ENCODE measurements at places on chromosomes 5 and 9.

- DNase-seq, result no peak
- H3K36me3 ChIP-seq, result peaks cover 62% of the 10 kb centered on the region
- H3K4me1 ChIP-seq, result no peaks in the 10 kb centered on the region
Measured at GRCh38 chr9:5735072-5735471, 97.8 kb downstream of the ERMP1 start.

- no peak overlapping the region for H3K27ac ChIP-seq
- DNase-seq, result no peak
- H3K36me3 ChIP-seq, result no peaks in the 10 kb centered on the region
- no peaks in the 10 kb centered on the region for H3K4me1 ChIP-seq
- no peaks in the 10 kb centered on the region for H3K27me3 ChIP-seq
- H3K4me3 ChIP-seq, result no peak overlapping the region
Measured at GRCh38 chr5:83553000-83553486, 81.5 kb downstream of the VCAN start.

DNA sequence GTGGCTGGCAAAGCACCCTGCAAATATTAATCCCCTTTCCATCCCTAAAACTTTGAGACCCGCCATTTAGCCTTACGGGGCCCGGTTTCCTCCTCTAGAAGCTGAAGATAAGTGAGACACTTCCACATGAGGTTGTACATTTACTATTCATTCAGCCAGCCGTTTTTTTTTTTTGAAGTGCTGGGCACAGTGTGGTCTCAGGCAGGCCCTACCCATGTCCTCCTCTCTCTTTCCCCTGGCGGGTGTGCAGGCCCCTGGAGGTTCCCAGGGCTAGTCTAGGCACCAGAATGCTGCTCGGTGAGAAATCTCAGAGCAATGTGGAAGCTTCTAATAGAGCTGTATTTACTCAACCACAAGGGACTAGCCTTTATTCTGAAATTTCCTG is 107.4 kb upstream of the LARP1 start:
- peak overlapping the region; percentile 83 for H3K4me3 ChIP-seq
- peaks cover 17% of the 10 kb centered on the region for H3K4me1 ChIP-seq
- H3K27ac ChIP-seq, result peak overlapping the region; percentile 93
- DNase-seq, result no peak
- no peaks in the 10 kb centered on the region for H3K36me3 ChIP-seq

DNA sequence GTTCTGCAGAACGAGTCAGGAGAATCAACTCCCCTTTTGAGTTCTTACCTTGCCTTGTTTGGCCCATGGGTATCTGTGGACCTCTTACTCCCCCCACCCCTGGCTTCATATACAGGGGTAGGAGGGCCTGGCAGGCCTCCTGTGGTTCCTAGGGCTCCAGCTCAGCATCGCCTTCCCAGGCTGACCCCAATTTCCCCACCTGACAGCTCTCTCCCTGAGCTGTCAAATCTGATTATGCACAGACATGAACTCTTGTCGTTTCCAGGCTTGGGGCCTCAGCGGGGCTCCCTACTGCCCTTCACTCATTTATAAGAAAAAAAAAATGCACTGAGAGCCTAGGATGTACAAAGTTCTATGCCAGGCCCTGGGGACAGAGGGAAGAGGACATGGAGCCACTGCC is 67.9 kb downstream of the PTPN3 start:
- no peak overlapping the region for H3K4me3 ChIP-seq
- H3K27me3 ChIP-seq, result peaks cover 3% of the 10 kb centered on the region

DNA sequence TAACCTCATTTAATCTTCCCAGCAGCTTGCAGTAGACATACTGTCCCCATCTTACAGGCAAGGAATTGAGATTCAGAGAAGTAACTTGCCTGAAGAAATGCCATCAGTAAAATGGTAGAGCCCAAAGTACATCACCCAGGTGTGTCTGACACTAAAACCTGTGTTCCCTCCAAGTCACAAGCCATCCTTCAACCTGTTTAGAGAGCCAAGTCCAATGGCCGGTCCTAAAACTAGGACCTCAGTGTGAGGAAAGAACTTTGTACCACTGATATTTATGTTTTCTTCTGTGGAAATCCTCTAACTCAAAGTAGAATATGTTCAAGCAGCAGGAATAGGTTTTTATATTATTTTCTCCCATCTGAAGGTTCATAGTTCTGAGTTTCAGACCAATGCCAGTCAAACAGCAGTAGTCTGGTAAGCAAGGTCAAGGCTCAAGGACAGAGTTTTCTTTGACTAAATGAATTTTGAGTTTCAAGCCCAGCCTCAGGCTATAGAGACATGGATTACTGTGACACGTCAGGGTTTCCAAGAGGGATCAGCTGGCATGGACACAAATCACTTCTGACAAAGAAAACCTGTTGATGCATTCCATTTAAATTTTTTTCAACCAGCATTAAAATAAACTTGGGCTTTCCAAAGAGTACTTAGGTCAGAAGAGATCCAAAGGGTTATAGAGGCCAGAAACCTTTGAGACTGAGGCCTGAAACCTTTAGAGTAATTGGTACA is 80.9 kb upstream of the PLPP6 start:
- H3K4me1 ChIP-seq, result peaks cover 5% of the 10 kb centered on the region
- H3K27ac ChIP-seq, result no peak overlapping the region
- no peak for DNase-seq

DNA sequence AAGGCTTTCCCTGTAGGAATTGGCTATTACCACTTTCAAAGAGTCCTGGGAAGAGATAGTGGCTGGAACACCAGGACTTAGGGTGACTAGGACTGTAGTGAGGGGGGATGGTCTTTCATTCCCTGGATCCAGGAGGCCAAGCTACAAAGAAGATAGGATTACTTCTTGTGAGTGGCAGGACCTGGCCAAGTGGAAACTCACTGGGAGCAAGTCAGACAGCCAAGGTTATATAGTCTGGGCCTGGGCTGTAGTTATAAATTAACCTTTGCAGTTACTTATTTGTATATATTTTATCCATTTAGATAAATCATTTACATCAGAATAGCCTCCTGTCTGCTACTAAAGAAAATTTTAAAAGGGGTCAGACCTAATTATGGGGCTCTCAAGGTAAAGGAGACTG is 124.3 kb downstream of the TLR4 start:
- no peaks in the 10 kb centered on the region for H3K36me3 ChIP-seq
- H3K4me3 ChIP-seq, result no peak overlapping the region
- no peak overlapping the region for H3K27ac ChIP-seq
- H3K27me3 ChIP-seq, result peaks cover 29% of the 10 kb centered on the region
- peaks cover 32% of the 10 kb centered on the region for H3K4me1 ChIP-seq

DNA sequence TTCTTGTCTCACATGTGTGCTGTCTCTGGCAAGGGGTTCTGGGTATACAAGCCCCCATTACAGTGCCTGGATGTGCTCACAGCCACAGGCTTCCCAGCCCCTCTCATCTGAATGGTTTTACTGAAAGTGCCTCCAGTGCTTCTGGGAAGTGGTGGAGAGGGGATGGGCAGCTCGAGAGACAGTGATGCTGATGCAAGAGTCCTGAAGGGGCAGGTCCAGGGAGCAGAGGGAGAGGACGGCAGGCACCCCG is 93.5 kb downstream of the PHF2 start:
- no peak overlapping the region for H3K27ac ChIP-seq
- H3K4me3 ChIP-seq, result no peak overlapping the region
- no peaks in the 10 kb centered on the region for H3K27me3 ChIP-seq
- peaks cover 5% of the 10 kb centered on the region for H3K4me1 ChIP-seq

DNA sequence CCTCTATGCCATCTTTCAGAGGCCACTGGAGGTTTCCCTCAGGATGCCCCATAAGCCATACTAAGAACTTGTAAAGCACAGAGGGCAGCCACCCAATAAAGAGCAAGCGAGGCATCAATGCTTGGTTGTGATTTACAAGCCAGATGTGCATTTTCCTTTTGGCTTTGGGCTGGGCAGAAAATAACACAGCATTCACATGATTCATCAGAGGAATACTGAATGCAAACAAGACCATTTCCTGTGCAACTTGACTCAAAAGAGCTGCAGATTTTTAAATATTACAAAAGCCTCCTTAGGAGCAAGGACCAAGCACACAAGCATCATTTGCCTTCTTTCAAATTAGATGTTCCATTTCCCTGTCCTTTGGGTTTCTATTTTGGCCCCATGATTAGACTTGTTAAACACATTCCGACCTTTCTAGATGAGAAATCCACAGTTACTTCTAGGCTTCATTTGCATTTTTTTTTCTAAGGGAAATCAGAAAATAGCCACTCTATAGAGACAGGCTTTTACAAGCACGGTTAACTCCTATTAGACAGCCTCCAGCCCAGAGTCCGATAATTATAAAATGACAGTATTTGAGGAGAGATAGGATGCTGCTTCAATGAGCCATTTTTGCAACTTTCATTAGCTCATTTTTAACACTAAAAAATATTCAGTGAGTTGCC is 207.8 kb downstream of the SEMA5A start:
- DNase-seq, result no peak
- H3K4me1 ChIP-seq, result no peaks in the 10 kb centered on the region
- no peaks in the 10 kb centered on the region for H3K36me3 ChIP-seq
- no peak overlapping the region for H3K27ac ChIP-seq
- H3K27me3 ChIP-seq, result no peaks in the 10 kb centered on the region

DNA sequence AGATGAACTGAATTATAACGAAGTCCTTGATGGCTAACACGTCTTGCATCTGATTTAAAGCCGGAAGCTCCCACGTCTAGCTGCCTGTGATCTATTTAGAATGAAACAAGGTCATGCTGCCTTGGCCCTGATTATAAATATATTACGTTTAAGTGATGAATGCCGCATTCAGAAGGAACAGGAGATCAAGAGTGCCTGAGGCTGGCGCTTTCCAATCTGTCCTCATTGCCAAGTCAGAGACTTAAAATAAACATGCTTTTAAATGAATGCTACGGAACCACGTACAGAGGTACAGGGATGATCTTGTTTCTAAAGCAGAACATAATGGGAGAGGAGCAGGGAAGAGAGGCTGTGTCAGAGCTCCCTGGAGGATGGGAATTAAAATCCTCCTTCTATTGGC is 292.8 kb downstream of the TLE1 start:
- H3K4me1 ChIP-seq, result no peaks in the 10 kb centered on the region
- no peaks in the 10 kb centered on the region for H3K27me3 ChIP-seq
- DNase-seq, result no peak
- H3K4me3 ChIP-seq, result no peak overlapping the region

GRCh38 chr5:116502138-116502537 is 72.5 kb downstream of the SEMA6A start:
- H3K4me1 ChIP-seq, result no peaks in the 10 kb centered on the region
- H3K36me3 ChIP-seq, result no peaks in the 10 kb centered on the region
- no peak overlapping the region for H3K4me3 ChIP-seq
- H3K27me3 ChIP-seq, result no peaks in the 10 kb centered on the region
- no peak overlapping the region for H3K27ac ChIP-seq

- no peak overlapping the region for H3K4me3 ChIP-seq
- H3K4me1 ChIP-seq, result peaks cover 19% of the 10 kb centered on the region
- H3K36me3 ChIP-seq, result no peaks in the 10 kb centered on the region
- no peak overlapping the region for H3K27ac ChIP-seq
- peaks cover 3% of the 10 kb centered on the region for H3K27me3 ChIP-seq
Measured at GRCh38 chr5:36728697-36729543, 122.5 kb downstream of the SLC1A3 start.

- no peaks in the 10 kb centered on the region for H3K27me3 ChIP-seq
- H3K4me3 ChIP-seq, result no peak overlapping the region
Measured at GRCh38 chr5:150438873-150439546, 10.5 kb downstream of the RPS14 start.

- peaks cover 2% of the 10 kb centered on the region for H3K27me3 ChIP-seq
- H3K4me1 ChIP-seq, result peaks cover 5% of the 10 kb centered on the region
- no peak overlapping the region for H3K27ac ChIP-seq
- no peak overlapping the region for H3K4me3 ChIP-seq
- DNase-seq, result no peak
- no peaks in the 10 kb centered on the region for H3K36me3 ChIP-seq
Measured at GRCh38 chr5:132289097-132289496, 5.1 kb upstream of the SLC22A4 start.

DNA sequence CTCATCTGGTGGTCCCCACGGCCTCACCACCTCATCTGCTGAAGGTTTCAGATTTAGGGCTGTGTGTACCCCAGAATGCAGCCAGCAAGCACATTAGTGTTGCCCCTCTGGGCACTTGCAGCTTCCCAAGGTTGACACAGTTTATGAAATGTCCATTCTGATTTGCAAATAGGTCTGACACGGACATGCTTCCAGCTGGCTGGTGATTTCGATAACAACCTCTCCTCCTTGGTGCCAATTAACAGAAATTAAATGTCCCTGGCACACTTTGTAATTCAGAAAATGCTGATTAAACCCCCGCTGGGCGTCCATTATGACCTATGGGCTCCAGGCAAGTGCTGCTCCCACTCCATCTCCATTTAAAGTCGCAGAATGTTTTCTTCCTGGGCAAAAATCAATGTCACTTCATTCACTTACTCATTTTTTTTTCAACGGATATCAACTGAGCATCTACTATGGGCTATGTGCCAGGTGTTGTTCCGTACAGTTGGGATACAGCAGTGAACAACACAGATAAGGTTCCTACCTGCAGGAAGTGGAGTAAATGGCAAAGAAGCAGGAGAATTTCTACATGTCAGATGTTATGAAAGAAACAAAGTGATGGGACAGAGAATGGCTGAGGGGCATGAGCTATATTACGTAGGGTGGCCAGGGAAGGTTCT is 32.0 kb downstream of the PLAC8L1 start:
- H3K27me3 ChIP-seq, result peaks cover 9% of the 10 kb centered on the region
- DNase-seq, result no peak
- H3K4me3 ChIP-seq, result no peak overlapping the region
- no peaks in the 10 kb centered on the region for H3K4me1 ChIP-seq
- H3K27ac ChIP-seq, result no peak overlapping the region
- H3K36me3 ChIP-seq, result no peaks in the 10 kb centered on the region

DNA sequence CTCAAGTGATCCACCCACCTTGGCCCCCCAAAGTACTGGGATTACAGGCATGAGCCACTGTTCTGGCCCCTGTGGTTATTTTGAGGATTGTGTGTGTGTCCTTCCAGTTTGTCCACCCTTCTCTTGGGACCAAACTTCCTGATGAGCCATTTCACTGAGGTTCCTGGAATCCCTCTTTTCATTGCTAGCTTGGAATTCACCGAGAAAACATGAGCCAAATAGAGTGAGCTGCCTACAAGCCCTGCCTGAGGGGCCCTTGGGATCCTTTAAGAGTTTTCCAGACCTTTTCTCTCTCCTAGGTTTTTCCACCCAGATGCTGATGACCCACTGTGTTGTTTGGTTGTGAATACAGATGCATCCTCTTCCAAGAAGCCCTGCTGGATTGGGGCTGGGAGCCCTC is 13.2 kb upstream of the KIF12 start:
- H3K27ac ChIP-seq, result no peak overlapping the region
- DNase-seq, result no peak
- H3K4me1 ChIP-seq, result no peaks in the 10 kb centered on the region
- H3K36me3 ChIP-seq, result no peaks in the 10 kb centered on the region

DNA sequence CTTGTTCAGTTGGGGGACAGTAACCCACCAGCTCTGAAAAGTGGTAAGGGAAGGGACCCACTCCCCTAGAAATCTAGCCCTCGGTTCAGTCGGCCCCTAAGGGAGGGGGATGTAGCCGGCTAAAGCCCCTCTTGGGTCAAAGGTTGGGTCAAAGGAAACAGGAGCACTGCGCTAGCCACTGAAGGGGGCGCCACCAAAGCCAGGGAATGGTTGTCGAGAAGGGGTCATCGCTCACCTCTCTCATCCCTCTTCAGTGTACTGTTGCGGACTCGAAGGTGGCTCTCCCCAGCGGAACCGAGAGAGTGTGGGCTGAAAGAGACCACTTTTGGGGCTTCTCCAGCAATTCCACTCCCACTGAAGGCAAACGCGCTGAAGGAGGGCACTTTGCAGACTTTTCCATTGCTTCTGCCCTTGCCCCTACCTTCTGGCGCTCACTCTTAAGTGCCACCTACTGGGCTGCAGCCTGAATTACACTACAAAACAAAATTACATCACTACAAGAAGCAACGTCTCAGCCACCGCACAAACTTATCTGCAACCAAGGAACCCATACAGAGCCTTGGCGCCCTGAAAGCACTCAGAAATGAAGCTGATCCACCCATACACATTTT is 396.9 kb downstream of the PDE4D start:
- no peaks in the 10 kb centered on the region for H3K36me3 ChIP-seq
- peaks cover 2% of the 10 kb centered on the region for H3K27me3 ChIP-seq
- no peak overlapping the region for H3K4me3 ChIP-seq
- no peaks in the 10 kb centered on the region for H3K4me1 ChIP-seq
